ENCODE measurements at places on chromosomes 1 and 21.
A peak's percentile ranks its signal among the peaks of the same experiment; 100 is the strongest.

- no peak for DNase-seq
Observed at GRCh38 chr21:43763901-43764523, 12.1 kb downstream of the CSTB start.

GRCh38 chr1:91997607-91998195 is 32.1 kb upstream of the EPHX4 start:
- peak; percentile 18 for DNase-seq

- DNase-seq, result no peak
Observed at GRCh38 chr1:169892927-169893644, 610 bp downstream of the SCYL3 start.

- no peak for DNase-seq
Observed at GRCh38 chr21:22319435-22319834, 1321.2 kb downstream of the NCAM2 start.

- peak; percentile 89 for DNase-seq
Observed at GRCh38 chr1:243850452-243851256, 611 bp upstream of the AKT3 start.

DNA sequence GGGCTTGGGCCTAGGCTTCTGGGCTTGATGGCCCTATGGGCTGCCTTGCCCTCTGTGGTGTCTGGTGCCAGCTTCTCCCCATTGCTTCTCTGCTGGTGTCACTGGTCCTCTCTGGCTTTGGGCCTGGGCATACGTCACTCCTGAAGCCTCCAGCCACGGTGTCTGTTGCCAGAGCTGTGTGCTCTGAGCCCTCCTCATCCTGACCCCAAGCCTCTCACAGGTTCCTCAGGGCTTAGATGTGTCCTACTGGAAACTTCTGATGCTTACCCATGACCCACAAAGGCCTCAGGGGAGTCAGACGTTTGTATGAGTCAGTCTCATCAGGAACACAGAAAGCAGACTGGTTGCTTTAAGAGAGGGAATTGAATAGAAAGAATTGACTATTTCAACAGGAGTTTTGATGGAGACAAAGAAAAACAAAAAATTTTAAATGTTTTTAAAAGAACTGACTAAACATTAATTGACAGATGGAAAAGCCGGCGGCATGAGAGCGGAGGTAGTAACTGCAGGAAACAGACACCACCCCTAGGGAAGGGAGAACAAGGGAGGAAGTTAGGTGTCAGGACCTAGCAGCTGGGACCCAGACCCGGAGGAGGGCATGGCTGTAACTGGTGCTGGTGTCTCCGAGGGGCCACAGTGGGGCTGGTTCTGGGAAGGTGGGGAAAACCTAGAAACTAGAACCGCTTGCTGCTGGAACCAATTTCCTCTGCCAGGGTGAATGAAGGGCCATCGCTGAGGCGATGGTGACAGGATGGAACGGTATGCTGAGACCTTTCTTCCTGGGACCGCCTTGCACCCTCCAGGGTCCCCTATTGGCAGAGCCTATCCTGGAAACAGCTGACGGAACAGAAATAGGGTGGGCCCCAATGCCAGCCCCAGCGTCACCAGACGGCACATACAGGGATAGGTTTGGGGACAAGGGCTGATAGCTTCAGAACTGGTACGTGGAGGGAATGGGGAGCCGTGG is 40.0 kb upstream of the CITED4 start:
- no peak for DNase-seq

- no peak for DNase-seq
Observed at GRCh38 chr1:109796484-109797302, 33.0 kb upstream of the EPS8L3 start.

- no peak for DNase-seq
Observed at GRCh38 chr1:43608827-43609226, 41.1 kb upstream of the KDM4A start.

DNA sequence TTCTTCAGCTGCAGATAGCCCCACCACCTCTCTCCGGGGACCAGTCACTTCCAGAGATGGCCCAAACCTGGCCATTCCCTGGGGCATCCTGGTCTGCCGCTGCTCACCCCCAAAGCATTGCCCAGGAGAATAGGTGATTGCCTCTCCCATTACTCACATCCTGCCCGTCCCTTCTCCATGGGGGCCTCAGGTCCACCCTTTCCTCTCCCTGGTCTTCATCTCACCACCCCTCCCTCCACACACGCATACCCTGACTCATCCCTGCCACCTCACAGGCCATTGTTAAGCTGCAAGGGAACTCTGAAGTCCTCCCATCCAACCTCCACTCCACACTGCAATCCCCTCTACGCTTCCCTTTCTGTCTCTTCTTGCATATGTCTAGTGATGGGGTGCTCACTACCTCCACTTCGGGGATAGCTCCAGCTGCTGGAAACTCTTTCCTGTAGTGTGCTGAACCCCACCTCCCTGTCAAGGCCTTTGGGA is at the start of gene PLEKHG5:
Gene PLEKHG5, minus strand, starts transcription at position 188 of the 483 bp plus-strand sequence. CDS start 14,096 bp downstream, outside the sequence.
- DNase-seq, result no peak

DNA sequence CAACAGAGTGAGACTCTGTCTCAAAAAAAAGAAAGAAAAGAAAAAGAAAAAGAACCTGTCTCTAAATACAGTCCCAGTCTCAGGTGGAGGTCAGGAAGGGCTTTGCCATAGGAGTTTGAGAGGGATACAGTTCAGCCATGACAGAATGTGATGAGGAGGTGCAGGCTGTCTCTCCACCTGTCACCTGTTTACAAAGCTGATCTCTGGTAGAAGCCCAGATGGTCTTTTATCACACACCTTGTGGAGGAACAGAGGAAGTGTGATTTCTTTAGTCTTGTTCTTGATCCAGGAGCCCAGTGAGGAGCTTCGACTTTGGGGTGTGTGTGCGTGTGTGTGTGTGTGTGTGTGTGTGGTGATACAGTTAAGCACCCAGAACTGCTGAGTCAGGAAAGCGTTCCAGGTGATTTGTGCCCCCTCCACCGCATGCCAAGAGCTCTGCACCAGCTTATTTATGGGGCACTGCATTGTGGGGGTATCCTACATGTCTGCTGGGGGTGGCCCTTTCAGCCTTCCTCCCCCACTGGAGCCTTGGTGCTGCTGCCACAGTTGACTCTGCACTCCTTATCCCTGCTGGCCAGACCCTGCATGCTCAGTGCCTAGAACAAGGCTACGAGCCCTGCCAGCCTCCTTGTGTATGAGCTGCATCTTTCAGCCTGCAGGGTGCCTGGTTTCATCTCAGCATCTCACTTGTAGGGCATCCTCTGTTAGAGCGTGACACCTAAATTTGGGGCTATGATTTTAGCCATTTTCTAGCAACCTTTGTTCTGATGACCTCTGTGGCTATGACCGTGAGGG is 19.3 kb downstream of the DOP1B start:
- no peak for DNase-seq

GRCh38 chr1:154320882-154321608 is at the start of gene AQP10:
Gene AQP10 (plus strand): TSS chr1:154321093. CDS start chr1:154321156, 63 bp downstream.
- peak; percentile 73 for DNase-seq

DNA sequence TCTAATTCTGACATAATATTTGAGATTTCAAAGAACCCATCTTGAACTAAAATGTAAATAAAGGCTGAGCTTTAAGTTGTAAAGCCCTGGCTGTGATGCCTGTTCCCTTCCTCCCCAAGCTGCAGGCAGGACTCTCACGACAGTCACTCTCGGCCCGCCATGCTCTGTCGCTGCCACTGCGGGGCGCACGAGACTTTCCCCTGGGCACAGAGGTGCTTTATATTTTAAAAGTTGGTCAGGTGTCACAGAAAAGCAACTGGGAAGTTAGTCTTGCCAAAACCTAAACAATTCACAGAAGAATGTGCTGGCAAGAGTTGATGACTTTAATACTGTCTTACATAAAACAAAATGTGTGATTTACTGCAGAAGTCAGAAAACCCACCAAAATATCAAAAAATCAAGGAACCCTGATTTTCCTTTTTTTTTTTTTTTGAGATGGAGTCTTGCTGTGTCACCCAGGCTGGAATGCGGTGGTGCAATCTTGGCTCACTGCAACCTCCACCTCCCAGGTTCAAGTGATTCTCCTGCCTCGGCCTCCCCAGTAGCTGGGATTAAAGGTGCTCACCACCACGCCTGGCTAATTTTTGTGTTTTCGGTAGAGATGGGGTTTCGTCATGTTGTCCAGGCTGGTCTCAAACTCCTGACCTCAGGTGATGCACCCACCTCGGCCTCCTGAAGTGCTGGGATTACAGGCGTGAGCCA is 10.7 kb downstream of the LRRC47 start:
- no peak for DNase-seq

DNA sequence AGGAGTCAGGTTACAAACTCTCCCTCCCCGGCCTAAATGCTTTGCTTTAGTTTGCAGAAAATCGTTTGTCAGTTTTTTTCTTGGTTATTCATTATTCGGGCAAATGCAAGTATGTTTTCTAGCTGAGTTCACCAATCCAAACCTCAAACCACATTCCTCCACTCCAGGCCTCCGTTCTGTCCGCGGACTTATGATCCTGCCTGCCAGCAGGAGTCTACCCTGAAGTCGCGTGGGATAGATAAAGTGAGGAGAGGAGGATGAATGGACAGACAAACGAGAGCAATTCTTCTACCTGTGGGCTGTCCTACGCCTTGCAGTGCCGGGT is 1.3 kb downstream of the ADAMTS1 start:
- no peak for DNase-seq

GRCh38 chr21:28110074-28110473 is 882.6 kb downstream of the LTN1 start:
- DNase-seq, result no peak

DNA sequence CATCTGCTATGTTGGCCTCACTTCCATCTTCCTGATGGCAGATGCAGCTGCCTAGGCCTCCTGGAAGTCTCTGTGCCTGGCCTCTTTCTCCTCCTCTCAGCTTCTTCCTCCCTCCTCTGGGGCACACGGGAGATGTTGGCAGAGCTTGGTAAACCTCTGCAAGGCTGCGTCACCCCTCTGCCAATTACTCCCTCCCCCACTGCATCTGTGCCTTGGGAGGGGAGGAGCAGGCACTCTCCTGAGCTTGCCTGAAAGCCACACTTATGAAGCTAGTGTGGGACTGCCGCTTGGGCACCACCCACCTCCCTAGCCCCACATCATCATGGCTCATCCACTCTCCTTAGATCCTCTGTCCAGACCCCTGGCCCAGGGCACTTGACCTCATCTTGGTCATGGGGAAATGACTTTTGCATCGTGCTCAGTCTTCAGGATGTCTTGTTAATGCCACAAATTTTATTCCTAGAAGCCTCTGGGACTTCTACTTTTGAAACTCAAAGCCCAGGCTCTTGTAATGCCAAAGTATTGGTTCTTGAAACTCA is 7.3 kb upstream of the TMEM51 start:
- no peak for DNase-seq

DNA sequence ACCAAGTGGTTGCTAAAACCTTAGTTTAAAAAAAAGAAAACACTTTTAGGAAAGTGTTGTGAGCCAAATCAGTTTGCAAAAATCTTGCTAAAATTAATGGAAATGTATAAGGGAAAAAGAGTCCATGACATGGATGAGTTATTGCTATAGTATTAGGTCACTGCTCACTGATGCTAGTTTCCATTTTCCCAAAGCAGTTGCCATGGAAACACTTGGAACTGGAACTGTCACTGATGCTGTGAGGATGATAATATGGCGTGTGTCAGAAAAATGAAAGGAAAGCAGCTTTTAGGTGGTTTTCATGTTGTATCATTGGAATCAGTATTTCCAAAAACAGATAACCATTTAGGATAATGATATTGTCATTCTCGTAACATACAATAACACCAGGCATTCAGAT is 104.4 kb downstream of the PHTF1 start:
- DNase-seq, result no peak

GRCh38 chr1:17149771-17150170 is 30.5 kb upstream of the PADI2 start:
- DNase-seq, result no peak

DNA sequence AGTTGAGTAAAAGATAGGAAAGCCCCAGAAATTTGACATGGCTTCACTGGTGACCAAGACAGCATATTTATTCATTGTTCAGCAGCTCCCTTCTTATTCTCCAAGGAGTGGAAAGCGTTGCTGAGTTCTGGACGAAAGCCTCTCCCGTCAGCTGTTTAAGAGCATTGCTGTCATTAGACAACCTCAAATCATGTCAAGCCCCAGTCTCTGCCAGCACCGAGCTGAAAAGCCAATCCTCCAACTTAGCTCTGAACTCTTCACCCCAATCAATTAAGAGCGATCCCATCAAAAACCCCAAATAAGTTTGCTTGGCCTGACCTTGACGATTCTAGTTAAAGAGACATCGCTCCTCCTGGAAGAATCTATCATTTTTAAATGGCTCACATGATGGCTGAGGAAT is 110.8 kb downstream of the PLPP3 start:
- DNase-seq, result no peak

- DNase-seq, result no peak
Observed at GRCh38 chr21:30164796-30165195, 1.8 kb downstream of the CLDN17 start.

GRCh38 chr1:19489996-19490395 is 4.7 kb upstream of the CAPZB start:
- DNase-seq, result no peak

GRCh38 chr21:36698385-36698980 is 432 bp upstream of the SIM2 start:
- DNase-seq, result no peak

DNA sequence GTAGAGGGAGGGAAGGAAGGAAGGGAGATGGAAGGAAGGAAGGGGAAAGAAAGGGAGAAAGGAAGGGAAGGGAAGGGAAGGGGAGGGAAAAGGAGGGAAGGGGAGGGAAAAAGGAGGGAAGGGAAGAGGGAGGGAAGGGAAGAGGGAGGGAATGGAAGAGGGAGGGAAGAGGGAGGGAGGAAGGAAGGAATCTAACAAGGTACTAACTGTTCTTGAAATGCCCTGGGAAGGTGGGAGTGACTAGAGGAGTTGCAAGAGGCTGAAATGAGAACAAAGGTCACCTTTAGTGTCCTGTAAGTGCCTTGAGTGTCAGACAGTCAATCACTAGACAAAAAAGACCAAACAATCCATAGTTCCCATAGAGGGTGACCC is 2.3 kb upstream of the ATP2B4 start:
- DNase-seq, result no peak

DNA sequence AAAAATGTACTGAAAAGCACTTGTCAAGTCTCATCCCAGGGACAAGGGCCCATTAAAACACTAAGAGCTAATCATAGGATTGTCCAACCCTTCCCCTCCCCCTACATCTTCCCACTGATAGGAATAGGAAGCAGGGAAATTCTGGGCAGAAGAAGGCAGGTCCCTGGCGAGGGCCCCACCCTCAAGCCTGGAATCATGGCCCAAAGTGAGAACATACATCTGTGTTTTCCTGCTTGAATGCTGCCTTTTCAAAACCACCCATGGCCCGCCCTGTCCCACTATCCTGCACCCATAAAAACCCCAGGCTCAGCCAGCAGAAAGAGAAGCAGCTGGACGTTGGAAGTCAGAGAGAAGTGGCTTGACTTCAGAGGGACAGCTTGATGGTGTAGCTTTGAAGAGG is 4.8 kb downstream of the DNAI4 start:
- DNase-seq, result no peak

- no peak for DNase-seq
Observed at GRCh38 chr21:45827881-45828579, 153.5 kb upstream of the COL6A1 start.

DNA sequence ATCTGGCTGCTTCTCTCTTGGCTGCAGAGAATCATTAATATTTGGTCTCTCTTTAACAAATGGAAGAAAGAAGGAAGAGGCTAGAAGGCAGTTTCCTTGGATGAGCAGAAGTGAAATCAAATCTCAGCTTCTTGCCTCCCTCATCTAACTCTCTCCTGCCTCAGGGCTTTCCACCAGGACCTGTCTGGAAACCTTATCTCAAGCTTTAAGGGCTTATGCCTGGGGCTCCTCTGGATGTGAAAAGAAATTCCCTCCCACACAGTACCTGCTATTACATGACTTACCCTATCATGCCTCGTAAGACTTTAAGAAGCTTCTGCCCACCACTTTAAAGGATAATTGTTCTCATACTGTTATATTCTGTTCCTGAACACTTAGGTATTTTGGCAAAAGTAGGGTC is 8.9 kb downstream of the VTCN1 start:
- no peak for DNase-seq

- DNase-seq, result no peak
Observed at GRCh38 chr1:64523413-64524337, 53.7 kb downstream of the CACHD1 start.

All from BE2C (cell line).